A172 (cell line): ENCODE measurements at places on chromosomes 2 and 18.

DNA sequence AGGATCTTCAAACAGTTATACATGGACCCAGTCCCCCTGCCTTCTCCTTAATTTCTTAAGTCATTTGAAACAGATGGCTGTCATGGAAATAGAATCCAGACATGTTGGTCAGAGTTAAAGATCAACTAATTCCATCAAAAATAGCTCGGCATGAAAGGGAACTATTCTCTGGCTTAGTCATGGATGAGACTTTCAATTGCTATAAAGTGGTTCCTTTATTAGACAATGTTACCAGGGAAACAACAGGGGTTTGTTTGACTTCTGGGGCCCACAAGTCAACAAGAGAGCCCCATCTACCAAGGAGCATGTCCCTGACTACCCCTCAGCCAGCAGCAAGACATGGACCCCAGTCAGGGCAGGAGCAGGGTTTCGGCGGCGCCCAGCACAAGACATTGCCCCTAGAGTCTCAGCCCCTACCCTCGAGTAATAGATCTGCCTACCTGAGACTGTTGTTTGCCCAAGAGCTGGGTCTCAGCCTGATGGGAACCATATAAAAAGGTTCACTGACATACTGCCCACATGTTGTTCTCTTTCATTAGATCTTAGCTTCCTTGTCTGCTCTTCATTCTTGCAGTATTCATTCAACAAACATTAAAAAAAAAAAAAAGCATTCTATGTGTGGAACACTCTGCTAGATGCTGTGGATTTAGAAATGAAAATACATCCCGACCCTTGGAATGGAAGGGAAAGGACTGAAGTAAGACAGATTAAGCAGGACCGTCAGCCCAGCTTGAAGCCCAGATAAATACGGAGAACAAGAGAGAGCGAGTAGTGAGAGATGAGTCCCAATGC lies 4.6 kb downstream of the TTR start:
- no peak for DNase-seq

DNA sequence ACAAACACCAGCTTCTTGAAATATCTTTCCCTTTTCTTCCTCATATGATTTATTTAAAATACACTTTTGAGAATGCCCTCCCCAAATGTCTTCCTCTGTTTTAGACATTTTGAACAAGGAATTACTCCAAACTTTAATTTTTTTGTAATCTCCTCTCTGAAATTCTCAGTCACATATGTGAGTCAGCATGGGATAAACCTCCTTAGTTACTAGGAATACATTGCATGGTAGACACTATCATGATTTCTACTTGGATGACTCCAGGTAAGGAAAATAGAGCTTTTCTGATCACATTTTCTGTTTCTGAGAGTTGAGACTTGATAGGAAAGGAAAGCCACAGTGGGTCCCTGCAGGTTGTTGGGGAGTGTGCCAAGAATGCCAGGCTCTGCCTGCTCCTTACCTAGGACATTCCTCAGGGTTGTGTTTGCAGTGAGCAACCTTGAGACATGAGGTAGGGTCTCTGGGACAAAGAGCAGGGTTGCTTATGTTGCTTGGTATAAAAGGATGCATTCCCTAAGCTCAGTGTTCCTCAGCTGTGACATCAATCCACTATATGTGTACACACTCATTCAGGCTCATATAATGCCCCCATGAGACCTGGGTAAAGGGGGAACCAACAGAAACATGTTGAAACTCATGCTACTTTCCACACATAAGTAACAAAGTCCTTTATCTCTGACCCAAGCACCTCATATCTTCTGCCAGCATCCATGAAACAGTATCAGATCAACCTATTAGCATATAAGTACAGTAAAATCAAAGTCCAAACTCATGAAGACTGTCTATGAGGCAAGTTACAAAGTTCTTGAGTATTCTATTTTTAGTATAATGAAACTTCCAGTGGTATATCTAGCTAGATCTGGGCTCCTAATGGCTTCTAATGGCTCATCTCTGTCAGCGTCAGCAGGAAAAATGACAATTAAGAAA lies 112.8 kb upstream of the SCN1A start:
- DNase-seq = no peak

GRCh38 chr2:150413366-150413765 lies 74.1 kb downstream of the RND3 start:
- no peak for DNase-seq

- DNase-seq = no peak
These were observed 51.4 kb downstream of the DCDC2C start for GRCh38 chr2:3754795-3755194.

- no peak for DNase-seq
These were observed 53.9 kb downstream of the SPATS2L start for GRCh38 chr2:200360364-200360763.
